Right renal pelvis (tissue), 4 donors: ENCODE measurements at places on chromosomes 6 and 20.

DNA sequence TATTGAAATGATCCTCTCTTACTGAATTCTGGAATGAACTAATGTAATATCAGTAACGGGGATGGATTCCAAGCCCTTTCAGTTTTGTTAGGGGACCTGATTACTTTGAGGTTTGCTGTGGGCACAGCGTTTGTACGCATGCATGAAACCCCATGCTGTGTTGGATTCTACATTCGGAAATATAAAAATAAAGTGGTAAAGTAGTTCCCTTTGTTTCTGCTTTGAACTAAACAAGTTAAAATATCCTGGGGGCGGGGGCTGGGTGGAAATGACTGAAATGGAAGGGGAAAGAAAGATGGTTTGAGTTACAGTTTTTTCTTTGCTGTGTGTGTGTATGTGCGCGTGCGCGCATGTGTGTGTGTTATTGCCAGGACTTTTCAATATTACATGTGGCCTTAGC is 196.5 kb upstream of the OPRM1 start:
- no peak for DNase-seq

- no peak for DNase-seq
Observed at GRCh38 chr20:38190936-38191371, 25.9 kb upstream of the TGM2 start.

- DNase-seq: no peak
Observed at GRCh38 chr20:3044336-3044965, 1.0 kb downstream of the GNRH2 start.

- no peak for DNase-seq
Observed at GRCh38 chr6:95328231-95328630, 249.1 kb upstream of the MANEA start.
